ENCODE measurements at places on chromosomes 6 and 20. TPM values are rescaled to one million over a fixed set of nuclear protein-coding genes. Genes with fewer than 3 reads are reported as not detected.

ADGB gene
- total RNA-seq: 1.3 TPM

GSTA2 gene
- total RNA-seq: not detected

ADAM33 gene
- 15.4 TPM for total RNA-seq

CENPW gene
- total RNA-seq: 10.5 TPM

SPATS1 gene
- total RNA-seq: 0.45 TPM

PROKR2 gene
- total RNA-seq: not detected

KCNK15 gene
- total RNA-seq: 3.1 TPM

All from left lung (tissue), 14 donors.